ENCODE measurements at places on chromosomes 7 and 10. TPM values are rescaled to one million over a fixed set of nuclear protein-coding genes. Genes with fewer than 3 reads are reported as not detected.

- no peak for DNase-seq
Observed at GRCh38 chr10:24415455-24416125, 206.7 kb downstream of the KIAA1217 start.

DNA sequence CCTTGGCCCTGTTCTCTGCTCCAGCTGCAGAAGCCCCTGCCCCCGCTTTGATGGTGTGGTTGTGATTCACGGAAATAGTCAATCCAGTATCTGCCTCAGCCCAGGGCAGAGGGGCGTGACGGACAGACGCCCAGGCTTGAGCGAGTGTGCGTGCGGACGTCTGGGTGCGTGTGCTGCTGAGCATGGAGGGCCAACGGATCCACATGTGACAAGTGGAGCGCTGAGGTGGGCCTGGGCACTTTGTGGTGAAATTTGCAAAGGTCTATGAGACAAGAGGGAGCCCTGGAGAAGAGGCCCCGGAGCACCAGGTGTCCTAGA is 94.4 kb downstream of the WDR37 start:
- no peak for DNase-seq

DNA sequence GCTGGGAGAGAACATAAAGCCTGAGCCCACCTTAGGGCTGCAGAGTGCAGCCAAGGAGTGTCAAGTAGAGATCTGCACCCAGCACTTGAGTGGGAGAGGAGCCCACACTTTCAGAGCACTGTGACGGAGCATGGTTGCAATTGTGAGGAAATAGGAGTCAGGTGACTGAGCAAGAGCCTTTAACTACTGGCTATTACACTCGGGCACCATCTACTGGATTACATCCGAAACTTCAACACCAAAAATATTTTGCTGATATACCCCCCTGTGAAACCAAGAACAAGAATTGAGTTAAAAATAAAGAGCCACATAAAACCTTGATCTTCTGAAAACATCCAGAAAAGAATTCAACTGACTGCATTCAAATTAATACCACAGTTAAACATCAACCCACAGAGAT is 657.9 kb downstream of the NXPH1 start:
- DNase-seq = no peak

GRCh38 chr10:84683550-84683949 is 355.2 kb downstream of the CCSER2 start:
- no peak for DNase-seq

DNA sequence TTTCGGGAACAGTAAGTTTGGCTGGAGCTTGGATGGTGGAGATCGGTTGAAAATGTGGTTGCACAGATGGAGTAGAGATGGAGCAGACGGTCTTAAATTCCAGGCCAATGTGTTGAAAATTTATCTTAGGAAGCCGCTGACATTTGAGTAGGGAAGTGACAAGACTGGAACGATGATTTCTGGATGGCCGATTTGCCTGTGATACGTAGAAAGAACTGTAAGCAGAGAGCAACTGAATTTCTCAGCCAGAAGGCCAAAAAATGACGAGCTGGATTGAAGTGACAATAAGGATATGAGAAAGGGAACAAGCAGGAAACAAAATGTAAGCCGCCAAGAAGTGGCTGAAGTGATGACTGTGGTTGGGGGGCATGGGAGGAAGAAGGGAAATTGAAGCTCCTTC is 687 bp upstream of the ARMC3 start:
- DNase-seq = no peak

DNA sequence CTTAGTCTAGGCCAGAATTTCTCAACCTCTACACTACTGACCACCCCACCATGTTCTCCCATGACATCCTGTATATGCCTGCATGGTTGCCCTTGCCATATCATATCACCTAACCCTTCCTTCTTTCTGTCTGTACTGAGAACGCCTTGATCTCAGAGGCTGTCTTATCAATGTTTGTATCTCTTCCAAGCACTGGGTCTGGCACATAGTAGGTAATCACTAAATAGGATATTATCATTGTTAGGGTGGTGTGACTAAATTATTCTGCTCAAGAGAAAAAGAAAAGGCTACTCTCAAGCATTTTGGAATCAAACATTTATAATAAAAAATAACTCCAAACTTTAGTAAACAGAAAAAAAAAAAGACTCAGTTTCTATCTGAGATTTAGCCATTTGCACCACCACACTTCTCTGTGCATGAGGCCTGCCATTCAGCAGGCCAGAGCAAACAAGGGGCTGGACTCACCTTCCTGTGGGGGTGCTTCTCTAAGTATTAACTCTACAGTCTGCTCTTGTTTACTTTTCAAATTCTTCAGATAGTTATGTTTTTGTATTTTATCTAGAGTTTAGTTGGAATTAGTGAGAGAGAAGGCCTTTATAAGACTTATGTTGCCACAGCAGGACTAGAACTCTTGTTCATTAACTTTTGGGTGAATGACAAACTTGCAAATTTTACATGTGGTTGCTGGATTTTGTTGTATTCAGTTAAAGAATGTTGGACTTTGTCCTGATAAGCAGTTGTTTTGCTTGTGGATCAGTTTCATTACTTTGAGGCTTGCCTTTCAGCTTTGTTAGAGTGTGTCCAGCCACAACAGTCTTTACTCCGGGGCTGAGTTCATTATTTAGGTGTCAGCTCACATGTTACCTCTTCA is 5.4 kb downstream of the AGBL3 start:
- DNase-seq = no peak

DNA sequence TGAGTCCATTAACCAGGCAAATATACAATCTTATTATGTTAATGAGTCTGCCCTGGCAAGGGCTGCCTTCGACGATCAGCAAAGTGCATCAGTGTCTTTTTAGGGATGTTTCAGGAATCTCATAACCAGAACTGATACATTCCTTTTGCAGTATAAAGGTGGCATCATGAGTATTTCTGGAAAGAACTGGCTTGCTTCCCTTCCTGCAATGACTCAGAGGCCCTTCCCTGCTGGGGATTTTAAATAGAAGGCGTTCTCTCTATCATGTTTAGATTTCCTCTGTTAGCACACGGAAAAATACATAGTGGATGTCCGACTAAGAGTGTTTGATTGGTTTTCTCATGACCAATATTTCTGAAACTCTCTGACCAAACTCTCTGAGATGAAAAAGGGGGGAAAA is 1.8 kb downstream of the NPS start:
- no peak for DNase-seq

DNA sequence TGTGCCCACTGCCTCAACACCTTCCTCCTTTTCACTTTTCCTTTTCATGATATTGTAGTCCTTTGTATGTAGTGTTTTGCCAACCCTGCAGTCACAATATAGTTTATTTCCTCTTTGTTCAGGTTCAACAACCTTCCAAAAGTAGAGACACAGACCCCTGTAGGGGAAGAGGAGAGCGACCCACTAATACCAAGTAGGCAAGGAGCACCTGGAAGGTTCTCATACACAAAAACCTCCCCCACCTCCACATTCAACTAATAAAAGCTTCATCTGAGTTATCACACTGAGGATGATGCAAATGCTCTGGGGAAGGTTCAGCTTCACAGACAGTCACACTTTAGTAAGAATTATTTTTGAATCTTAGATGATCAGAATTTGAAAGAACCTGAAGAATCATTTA is 41.6 kb downstream of the PIK3AP1 start:
- no peak for DNase-seq

DNA sequence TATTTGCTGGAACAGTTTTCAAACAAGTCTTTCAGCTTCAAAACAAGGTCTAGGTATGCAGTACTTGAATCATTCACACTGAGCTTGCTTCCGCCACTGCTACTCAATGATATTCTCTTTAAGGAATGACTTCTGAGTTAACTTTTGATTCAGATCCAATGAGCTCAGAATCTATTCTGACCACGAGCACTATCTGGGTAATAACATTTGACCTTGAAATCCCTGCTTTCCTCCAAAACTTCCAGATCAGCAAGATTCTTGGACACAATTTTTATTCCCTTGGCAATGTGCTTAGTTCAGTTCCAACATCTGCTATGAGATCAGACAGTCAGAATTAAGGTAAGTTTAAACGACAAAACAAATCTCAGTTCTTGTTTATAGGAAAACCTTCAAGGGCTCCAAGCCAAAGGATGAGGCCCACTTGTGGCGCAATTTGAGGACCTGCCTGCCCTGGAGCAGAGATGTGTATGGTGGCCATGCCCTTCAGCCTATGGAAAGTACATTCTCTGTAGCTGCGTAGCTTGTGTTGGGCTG is 87.2 kb downstream of the RNF216 start:
- no peak for DNase-seq

GRCh38 chr7:135659159-135659846 is 3.0 kb upstream of the STMP1 start:
- DNase-seq = no peak

DNA sequence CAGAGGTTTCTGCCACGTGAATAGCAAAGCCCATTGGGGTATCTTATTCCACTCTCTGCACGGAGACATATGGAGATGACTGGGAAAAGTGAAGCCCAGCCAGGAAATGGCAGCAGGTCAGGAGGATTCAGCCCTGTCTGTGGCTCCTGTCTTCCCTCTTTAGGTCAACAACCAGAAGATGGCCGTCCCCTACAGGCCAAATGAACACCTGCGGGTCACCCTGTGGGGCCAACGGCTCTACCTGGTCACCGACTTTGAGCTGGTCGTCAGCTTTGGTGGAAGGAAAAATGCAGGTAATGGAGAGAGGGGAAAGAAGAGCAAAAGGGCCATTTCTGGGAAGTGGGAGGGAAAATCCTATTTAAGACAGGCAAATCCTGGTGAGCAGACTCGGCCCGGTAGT is 38.3 kb downstream of the EPHB4 start:
- no peak for DNase-seq

DNA sequence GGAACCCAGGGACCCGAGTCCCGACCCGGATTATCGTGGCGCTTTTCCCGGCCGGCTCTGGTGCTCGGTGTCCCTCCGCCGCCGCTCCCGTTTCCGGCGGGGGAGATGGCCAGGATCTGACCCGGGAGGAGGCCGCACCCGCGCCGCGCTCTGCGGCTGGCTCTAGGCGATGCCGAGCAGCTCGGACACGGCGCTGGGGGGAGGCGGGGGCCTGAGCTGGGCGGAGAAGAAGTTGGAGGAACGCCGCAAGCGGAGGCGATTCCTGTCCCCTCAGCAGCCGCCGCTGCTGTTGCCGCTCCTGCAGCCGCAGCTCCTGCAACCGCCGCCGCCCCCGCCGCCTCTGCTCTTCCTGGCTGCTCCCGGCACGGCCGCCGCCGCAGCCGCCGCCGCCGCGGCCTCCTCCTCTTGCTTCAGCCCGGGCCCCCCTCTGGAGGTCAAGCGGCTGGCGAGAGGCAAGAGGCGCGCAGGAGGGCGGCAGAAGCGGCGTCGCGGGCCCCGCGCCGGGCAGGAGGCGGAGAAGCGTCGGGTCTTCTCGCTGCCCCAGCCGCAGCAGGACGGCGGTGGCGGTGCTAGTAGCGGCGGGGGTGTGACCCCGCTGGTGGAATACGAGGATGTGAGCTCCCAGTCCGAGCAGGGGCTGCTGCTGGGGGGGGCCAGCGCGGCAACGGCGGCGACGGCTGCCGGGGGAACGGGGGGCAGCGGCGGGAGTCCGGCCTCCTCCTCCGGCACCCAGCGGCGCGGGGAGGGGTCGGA is 593 bp downstream of the CDK13 start:
- no peak for DNase-seq

DNA sequence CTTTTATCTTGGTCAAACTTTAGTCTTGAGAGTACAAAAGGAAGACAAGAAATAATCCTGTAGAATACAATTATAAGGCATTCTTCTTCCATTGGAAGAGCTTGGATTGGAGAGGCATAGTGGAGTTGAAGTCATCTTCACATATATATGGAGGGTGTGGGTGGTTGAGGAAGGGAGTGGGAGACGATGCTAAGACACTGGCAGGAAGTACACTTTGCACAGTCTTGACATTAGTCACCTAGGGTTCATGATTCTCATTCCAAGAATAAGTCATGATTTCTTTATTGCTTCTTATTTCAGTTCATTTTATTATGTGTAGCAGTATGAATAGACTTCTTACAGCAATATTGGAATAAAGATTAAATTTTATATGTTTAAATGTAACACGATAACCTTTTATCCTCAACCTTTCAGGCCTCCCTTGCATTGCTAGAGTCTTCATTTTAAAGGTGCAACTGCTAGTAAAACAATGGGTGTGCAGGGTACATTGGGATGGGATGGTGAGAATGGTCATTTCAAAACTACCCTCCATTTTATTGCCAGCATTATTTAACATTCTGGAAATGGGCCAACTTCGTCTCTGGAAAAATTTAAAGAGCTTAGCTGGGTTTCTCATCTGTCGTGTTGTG is 12.3 kb upstream of the SLC26A3 start:
- DNase-seq = no peak

- DNase-seq = no peak
Observed at GRCh38 chr10:117005527-117006055, 604 bp upstream of the SHTN1 start.

DNA sequence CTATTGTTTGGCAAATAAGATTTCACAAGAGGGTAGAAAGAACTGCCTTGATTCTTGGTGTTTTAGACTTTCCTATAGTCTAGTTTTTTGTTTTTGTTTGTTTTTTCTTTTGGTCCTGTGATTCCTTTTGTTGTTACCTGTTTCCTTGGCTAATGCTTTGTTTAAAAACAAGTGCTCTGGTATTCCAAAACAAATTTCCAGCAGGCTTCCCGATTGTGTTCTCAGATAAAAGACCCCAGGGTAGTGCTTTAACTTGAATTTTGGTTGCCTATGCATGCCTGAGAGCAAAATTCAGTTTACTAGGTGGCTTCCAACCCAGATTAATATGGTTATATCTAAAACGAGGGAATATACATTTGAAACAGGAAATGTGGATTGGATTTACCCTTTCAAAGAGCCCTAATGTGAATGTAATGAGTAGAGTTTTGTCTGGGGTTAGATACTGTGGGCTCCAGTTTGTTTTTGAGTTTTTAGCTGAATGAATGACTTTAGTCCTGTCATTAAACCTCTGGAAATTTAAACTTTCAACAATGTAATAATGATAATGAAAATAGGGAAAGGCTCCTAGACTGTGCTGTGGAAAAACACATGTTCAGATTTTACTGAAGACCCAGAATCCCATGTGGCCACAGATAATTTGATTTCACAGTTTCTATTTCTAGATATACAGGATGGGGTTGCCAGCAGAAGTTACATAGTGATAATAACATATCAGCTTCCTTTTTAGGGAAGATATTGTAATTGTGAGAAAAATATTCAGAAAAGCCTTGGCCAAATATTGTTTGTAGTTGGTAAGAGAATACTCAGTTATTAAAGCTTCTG is 23.9 kb downstream of the AUTS2 start:
- DNase-seq = no peak

DNA sequence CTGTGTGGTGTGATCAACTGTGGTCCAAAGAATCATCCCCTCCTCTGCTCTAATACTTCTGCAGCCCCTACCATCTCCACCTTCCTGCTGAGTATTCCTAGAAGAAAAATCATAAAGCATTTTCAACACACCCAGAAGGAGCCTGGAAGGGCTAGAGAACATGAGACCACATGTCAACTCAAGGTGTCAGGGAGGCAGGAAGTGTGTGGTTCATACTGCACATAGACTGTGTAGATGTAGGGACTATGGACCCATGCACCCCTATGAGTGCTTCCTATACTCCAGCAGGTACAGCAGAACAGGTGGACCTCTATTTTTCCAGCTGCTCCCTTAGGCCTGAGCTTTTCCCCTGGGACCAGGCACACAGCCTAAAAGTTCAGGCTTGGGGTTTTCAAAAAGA is 2.6 kb upstream of the ZNF746 start:
- DNase-seq = no peak

- no peak for DNase-seq
Observed at GRCh38 chr7:65820287-65820950, 52.5 kb upstream of the VKORC1L1 start.

- no peak for DNase-seq
Observed at GRCh38 chr7:104825099-104825498, 188.9 kb upstream of the KMT2E start.

The NPTX2 gene
- total RNA-seq = not detected

The MALRD1 gene
- total RNA-seq = 0.13 TPM

Data from GM12878 (cell line).